ENCODE measurements at places on chromosomes 6 and 20.

DNA sequence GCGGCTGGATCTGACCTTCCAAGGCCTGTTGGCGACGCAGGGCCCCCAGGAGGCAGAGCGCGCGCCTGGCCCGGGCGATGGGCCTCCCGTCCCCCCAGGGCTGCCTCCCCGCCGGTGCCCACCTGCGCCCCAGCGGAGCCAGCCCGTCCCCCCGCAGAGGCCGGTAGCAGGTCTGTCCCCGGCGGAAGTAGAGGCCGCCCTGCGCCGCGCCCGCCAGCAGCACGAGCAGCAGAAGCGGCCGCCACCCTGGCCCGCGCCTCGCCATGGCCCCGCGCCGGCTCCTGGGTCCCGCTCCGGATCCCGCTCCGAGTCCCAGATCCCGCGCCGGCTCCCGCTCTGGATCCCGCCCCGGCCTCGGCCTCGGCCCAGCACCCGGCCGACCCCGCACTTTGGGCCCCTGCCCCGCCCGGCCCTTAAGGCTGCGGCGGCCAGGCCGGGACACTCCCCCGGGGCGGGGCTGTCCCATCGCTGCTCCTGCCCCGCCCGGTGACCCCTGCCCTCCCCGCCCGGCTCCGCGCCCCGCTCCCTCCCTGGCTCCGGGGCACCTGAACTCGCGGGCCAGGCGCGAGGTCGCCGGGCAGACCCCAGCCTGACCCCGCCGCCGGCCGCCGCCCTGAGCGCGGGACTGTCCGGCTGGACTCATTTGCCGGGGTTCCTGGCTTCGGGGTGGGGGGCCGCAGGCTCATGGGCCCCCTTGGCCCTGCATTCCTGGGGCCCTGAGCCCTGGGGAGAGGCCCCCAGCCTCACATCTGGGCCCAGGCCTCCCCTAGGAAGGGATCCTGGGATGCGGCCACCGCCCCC is at the start of gene CTSZ:
CTSZ (minus strand) TSS at position 391 of the 801 bp plus-strand sequence; CDS start at position 265, 126 bp downstream.
- peak; percentile 48 for DNase-seq

DNA sequence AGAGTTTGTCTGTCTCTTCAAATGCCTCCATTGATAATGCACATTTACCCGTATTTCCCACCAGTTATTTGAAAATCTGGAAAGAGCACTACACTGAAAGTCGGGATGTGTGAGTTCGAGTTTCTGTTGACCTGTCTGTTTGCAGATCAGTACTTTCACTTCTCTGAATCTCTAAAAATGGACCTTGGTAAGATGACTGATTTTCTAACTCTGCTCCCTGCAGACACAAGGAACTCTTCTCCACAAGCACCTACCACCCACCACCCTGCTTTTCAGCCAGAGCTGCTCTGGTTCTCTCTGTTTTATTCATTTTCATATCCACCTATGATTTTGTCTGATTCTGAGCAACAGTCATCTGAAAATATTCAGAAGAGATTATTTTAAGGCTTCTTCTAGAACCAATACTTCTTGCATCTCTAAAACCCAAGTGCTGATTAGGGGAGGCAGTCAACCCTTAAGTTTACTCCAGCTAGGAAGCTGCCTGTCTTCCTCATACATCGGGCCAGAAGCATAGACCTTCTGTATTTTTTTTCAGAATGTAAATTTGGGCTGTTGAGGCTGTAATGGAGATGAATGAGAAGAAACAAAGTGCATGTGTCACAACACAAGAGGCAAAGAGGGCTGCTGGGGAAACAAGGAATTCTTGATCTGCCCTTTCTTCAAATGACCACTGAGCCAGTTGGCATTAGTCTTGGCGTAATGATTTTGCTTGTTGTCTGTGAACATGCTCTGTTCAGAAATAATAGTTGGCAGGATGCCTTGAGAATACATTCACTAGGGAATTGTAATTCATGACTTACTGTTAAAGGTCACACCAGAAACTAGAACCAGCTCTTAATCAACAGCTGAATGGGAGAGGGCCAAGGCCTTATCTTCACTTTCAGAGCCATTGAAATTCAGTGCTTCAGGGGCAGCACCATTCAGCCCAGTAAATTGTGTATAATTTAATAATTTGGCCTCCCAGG is 85.4 kb upstream of the MYLIP start:
- no peak for DNase-seq

DNA sequence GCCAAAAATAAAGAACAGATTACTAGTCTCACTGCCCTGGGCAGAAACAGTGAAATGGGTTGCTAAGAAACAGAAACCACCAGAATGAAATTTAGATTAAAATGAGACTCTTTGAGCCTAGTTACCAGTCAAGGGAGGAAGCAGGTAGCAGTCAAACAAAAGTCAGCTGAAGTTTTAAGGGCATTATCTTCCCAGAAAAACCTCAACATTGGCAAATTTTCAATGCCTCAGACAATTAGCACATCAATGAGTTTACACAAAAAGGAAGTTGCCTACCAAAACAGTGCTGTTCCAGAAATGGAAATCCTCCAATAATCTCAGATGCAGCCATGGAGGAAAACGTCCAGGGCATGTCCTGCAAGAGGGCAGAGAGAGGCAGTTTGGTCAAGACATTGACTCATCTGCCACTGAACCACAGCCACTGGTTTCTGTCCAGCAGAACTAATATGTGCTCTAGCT is 399.7 kb upstream of the ADGRB3 start:
- no peak for DNase-seq

DNA sequence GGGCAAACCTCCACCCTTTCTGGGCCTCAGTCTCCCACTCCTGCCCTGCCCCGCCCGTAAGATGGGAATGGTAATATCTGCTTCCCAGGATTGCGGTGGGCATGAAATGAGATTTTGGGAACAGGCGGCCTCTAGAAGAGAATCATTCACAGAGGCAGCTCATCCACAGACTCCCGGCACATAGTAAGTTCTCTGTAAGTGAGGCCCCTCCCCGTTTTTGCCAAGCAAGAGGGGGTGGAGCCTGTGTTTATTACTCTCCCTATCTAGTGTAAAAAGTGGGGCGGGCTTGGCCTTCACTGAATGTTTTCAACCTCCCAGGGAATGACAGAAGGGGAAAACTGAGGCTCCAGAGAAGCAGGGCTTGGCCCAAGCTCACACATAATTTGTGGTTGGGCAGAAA is 20.0 kb downstream of the SUN5 start:
- DNase-seq = no peak

DNA sequence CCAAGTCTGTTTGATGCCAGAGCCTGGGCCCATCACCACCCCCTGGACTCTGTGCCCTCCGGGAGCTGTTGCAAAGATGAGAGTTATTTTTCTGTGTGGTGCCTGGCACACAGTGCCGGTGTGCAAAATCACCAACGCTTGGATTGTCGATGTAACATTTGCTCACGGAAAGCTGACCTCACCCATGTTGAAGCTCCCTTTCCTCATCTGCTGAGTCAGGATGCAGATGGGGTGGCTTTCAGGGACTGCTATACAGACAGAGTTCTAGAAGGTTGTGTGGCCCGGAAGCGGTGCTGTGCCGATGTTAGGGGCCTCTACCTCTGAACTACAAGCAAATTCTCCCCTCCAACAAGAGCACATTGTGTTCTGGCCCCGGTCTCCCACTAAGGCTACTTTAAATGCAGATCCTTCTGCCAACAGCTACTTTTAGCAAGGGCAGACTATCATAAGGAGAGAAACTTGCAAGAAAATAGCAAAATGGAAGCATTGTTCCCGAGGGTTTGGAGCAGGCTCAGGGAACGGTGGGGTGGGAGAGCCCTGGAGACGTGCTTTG is 34.0 kb downstream of the EYA2 start:
- peak; percentile 25 for DNase-seq

GRCh38 chr6:125217992-125218391 is 64.4 kb downstream of the TPD52L1 start:
- DNase-seq = no peak

DNA sequence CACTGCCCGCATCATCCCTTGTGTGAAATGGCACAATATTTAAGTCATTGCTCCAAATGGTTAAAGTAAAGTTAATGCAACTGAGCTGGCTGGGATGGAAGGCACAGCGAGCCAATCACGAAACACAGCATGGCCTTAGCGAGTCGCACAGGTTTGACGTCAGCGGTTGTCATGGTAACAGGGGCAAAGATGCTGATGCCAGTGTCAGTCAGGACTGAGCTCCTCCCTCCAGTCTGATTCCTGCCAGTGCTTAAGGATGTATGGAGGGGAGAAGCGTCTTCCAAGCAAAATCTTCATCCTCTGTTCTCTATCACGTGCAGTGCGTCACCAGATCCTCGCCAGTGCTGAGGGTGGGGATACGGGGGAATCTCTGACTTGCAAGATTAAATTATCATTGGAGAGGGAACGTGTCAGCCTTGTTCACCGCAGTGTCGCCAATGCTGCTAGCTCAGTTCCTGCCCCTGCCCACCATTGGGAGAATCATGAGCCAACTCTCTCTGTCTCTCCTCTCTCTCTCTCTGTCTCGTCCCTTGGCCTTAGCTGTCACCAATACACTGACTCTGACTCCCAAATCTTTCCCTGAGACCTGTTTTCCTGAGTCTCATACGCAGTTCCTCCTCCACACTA is 24.5 kb downstream of the TSPYL4 start:
- peak; percentile 66 for DNase-seq

DNA sequence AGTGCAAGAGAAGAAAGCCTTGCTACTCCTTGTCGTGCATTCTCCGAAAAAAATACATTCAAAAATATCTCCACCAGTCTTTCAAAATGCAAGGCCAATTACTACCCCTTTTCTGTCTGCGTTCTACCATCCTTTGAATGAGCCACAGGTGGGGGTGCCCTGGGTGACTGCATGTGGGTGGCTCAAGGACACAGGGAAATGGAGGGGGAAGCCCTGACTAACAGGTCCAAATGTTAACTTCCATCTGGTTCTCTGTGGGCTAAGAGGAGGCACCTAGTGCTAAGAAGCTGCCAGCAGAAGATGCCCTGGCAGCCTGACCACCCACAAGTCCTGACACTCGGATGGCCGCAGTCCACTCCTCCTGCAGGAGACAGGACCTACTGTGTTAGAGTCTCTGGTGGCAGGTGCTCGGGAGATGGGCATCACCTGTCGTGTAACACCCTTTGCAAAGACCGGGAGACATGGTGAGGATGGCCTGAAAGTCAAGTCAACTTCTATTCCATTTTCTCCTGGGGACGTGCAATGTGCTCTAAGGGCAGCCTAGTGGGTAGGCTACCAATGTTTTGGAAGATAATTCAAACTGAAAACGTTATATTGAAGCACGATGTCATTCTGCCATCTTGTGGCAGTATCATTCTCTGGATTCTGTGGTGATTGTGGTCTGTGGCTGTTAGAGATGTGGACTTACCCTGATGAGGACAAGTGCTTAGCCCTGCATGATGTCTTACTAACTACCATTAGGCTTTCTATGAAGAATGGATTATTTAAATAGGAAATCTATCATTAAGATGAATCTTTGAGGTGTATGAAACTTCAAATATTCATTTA is 27.4 kb upstream of the IGF2R start:
- peak; percentile 64 for DNase-seq

GRCh38 chr20:37911261-37911660 is 8.3 kb downstream of the VSTM2L start:
- no peak for DNase-seq

GRCh38 chr6:73516514-73517489 is 4.0 kb downstream of the EEF1A1 start:
- peak; percentile 47 for DNase-seq

- no peak for DNase-seq
Observed at GRCh38 chr6:29557320-29557719, 2.2 kb downstream of the UBD start.

DNA sequence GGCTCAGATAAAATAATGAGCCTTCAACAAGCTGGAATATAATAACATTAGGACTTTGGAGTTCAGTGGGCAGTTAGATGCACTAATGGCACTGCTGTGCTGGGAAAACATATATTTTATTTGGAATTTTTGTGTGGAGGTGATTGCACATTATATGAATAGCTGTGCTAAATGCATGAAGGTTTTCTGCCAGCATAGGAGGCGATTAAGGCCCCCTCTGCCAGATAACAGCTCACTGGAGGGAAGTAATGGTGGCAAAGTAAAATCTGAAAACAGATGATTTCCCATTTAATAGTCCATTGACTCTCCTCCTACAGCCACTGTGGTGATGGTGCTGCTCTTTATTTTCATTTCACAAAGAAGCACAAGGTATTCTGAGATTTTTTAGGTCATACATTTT is 326.0 kb downstream of the GRIK2 start:
- DNase-seq = no peak

- peak; percentile 8 for DNase-seq
Observed at GRCh38 chr6:127879685-127880084, 21.2 kb downstream of the THEMIS start.

- no peak for DNase-seq
Observed at GRCh38 chr6:103797738-103798137, 1062.0 kb downstream of the HACE1 start.

GRCh38 chr20:43508106-43508505 is 609 bp downstream of the L3MBTL1 start:
- DNase-seq = peak; percentile 14

- peak; percentile 23 for DNase-seq
Observed at GRCh38 chr20:32945710-32946221, 58.5 kb downstream of the SUN5 start.

DNA sequence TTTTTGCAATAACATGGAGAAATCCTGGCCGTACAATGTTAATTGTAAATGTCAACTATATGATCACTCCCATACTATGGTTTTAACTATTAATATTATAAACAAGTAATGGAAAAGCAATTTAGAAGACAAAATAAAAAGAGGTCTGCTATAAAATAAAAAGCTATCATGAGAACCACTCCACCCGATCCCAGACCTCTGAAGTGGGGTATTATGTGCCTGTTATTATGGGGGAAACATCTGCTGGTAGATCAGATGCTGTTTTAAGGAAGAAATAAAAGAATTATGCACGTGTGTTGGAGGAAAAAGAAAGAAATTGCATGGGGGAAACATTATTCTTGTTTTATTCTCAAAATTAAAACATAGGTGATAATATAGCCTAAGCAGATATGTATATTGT is 615.7 kb upstream of the ARID1B start:
- DNase-seq = no peak

DNA sequence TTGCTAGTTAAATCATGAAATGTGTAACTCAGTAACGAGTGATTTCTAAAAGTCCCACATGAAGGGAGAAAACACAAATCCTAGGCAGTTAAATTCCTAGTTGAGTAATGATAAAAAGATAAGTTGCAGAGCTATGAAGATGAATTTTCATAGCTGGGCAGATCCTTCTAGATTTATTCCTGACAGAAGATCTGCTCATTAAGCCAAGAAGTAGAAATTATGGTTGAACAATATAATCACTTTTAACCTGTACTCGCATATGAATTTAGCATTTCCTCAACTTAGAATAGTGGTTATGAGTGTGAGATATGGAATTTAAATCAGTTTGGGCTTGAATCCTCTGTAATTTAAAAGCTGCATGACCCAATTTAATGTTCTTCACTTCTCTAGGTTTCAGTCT is 359.2 kb upstream of the HSF2 start:
- no peak for DNase-seq
